ENCODE measurements at places on chromosomes 12 and 14.
A peak's percentile ranks its signal among the peaks of the same experiment; 100 is the strongest.

- ATAC-seq, result peak; percentile 72
These were observed 65.6 kb upstream of the PTGR2 start for GRCh38 chr14:73785834-73786635.

DNA sequence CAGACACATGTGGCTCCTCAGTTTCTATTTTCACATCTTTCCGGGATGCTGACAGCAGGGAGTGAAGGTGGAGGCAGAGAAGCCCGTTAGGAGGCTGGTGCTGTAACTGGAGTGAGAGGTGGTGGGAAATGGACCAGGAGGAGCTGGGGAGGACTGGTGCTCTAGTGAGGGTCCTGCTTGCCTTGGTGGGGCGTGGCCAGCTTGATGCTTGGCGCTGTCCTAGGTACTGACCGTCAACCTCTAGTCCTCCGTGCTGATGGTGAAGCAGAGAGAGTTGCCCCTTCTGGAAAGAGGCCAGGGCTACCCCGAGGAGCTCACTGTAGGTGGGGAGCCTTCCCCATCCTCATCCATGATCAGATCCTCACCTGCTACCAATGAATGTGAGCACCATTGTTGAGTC lies 1.4 kb downstream of the TRMT61A start:
- no peak for ATAC-seq

- no peak for ATAC-seq
These were observed 995.2 kb upstream of the TMEM132C start for GRCh38 chr12:127271776-127272175.

GRCh38 chr12:19624491-19624890 lies 185.2 kb downstream of the AEBP2 start:
- ATAC-seq, result no peak

GRCh38 chr14:105155071-105155651 lies 13.4 kb downstream of the JAG2 start:
- ATAC-seq, result no peak

GRCh38 chr14:50795909-50796308 lies 35.1 kb downstream of the NIN start:
- no peak for ATAC-seq

- ATAC-seq, result no peak
These were observed 477.5 kb downstream of the RAD51B start for GRCh38 chr14:68297039-68297438.

- no peak for ATAC-seq
These were observed 6.2 kb upstream of the SLC41A2 start for GRCh38 chr12:104964167-104964855.

DNA sequence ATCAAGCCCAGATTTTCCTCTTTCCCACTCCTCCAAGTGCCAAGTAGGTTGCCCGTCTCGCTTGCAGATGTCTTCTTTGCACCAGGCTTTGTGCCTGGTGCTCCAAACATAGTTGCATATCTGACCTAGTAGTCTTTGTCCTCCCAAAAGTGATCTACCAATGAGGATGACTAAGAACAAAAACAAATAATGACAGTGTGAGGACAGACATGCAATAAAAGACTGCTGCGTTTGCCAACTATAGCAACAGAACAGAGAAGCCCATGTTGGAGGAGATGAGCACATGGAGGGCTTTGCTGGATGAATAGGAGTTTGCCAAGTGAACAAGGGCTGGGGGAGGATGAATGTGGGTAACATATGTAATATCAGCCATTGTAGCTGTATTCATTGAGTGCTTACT lies 15.6 kb downstream of the DTX1 start:
- ATAC-seq, result no peak

GRCh38 chr12:122886851-122887818 lies 8.8 kb downstream of the VPS37B start:
- peak; percentile 74 for ATAC-seq

All from SK-N-SH treated with all-trans-retinoic acid at 6 μM for 48 hours (cell line).